ENCODE measurements at places on chromosomes 7 and 10.

DNA sequence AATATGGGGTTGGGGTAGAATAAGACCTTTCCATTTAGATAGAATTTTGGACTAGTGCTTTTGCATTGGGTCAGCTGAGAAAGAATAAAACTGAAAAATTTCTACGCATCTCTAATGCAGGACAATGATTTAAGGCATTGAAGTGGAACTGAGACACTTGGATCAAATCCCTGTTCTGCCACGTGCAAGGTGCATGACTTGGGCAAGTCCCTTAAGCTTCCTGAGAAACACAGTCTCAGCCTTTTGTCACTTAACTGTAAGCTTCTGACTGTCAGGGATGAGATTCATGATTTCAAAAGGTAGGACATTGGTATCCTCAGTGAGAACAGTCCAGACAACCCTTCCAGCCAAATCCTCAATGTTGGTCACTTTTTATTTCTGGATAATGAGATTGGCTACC lies 59.2 kb downstream of the ENTPD1 start:
- no peak for DNase-seq

- DNase-seq: no peak
Observed at GRCh38 chr10:3412646-3413045, 240.1 kb upstream of the PITRM1 start.

DNA sequence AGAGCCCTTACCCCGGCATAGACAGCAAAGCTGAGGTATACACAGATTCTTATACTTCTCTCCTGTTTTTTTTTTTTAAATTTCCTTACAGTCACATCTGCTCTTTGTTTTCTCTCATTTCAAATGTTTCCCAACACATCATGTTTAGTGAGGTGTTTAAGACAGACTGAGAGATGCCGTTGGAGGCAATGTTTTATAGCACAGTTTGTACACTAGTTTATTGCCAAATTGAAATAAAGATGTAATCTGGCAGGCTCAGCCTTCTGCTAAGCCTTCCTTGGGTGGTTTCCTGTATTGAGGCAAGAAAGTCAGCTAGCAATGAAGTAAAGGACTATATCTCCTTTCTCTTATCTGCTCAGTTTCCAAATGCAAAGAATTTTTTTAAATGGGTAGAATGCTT lies 393.4 kb downstream of the SORCS1 start:
- DNase-seq: no peak

DNA sequence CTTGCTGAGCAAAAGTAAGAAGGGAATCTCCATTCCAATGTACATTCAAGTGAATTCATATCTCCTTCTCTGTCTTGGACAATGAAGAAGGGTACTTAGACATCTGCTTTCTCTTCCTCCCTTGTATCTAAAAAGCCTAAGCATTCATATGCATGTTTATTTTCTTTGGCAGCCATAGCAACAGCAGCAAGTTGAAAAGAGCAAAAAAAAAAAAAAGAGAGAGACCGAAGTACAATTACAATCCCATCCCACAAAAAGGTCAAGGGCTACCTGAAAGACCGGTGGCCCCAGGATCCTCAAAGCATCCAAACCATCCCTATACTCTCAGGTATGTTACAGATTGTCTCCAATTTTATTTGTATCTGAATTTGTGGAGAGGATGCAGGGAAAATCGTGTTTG lies 4.1 kb downstream of the OR2F1 start:
- DNase-seq: no peak

- DNase-seq: peak; percentile 50
Observed at GRCh38 chr7:135718794-135719437, 9.1 kb downstream of the SLC13A4 start.

- DNase-seq: no peak
Observed at GRCh38 chr10:76310588-76311080, 879.2 kb downstream of the LRMDA start.

DNA sequence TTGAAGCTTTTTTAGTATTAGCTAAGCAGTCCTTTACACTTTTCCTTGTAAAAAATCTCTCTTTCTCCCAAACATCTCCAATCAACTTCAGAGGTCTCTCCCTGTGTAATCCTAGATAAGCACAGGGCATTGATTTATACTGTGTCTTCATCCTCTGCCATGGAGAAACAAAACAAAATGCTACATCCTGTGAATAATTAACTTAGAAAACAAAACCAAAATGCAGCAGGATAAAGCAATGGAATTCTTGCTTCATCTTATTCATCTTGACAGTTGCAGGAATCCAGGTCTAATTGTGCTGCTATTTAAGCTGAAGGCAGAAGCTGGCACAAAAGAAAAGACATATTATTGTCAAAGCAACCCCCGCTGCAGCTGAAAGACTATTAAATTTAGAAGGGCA lies 641.5 kb upstream of the SORCS1 start:
- DNase-seq: no peak

DNA sequence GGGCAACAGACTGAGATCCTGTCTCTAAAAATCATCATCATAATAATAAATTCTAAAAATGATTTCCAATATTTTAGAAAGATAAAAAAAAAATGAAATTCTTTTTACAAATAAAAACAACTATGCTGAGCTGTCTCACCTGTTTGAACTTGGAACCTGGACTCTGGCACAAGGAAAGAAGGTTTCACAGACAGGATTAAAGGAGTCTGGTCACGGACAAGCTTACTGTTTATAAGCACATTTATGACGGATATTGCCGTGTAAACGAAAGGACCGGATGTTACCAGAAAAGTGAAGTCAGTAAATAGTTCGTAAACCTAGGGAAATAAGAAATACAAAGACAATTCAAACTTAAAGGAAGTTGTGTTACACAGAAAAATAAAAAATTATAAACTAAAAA lies 70.2 kb downstream of the KIAA1549 start:
- no peak for DNase-seq

GRCh38 chr10:13882119-13882711 lies 295.4 kb downstream of the PRPF18 start:
- DNase-seq: no peak

DNA sequence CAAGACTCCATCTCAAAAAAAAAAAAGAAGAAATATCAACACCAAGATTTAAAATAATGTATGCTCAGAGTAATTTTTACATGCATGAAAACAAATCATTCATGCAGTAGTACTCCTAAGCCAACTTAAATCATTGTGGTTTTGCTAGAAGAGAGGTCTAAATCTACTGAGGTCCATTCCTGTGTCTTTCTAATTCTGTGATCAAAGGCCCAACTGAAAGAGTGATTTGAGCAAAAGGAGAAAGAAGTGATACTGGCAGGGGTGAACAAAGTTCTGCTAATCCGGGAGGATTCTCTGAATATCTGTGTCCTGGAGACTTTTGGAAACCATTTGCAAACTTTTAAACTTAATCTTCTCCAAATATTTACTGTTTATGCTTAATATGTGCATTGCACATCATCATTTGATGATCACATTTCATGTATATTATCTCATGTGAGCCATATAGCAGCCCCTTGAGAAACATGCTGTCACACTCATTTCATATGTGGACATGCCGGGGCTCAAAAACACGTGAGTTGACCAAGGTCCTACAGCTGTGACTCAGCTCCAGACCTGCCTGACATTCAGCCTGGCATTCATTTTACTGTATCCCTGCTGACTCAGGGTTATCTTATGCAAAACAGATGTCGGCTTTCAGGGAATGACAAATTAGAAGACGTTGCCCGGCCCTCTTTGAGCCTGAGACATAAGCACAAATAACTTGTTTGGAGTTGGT lies 76.4 kb downstream of the FAM107B start:
- no peak for DNase-seq

DNA sequence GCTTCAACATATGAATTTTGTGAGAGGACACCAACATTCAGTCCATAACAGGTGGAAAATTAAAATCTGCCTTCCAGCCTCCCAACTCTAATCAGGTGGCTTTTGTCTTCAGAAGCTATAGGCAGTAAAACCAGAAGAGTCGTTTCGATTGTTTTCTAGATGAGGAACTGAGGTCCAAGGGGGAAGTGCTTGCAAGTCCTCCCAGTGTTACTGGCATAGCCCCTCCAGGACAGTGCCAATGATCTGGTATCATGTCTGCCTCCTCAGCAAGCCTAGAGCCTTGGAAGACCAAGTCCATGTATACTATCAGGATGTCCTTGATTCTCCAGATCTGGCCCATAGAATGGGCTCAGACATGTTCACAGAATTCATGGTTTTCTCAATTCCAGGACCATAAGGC lies 16.9 kb downstream of the CYP26A1 start:
- DNase-seq: no peak

- DNase-seq: no peak
Observed at GRCh38 chr10:28540145-28540544, 7.2 kb downstream of the WAC start.

Measured in retina (tissue), 1 donor.